ENCODE measurements at places on chromosomes 2 and 18. TPM values are rescaled to one million over a fixed set of nuclear protein-coding genes. Genes with fewer than 3 reads are reported as not detected.

- no peak overlapping the region for H3K4me3 ChIP-seq
- H3K4me1 ChIP-seq: no peaks in the 10 kb centered on the region
- no peak for DNase-seq
Measured at GRCh38 chr18:45954070-45954934, 12.8 kb downstream of the EPG5 start.

DNA sequence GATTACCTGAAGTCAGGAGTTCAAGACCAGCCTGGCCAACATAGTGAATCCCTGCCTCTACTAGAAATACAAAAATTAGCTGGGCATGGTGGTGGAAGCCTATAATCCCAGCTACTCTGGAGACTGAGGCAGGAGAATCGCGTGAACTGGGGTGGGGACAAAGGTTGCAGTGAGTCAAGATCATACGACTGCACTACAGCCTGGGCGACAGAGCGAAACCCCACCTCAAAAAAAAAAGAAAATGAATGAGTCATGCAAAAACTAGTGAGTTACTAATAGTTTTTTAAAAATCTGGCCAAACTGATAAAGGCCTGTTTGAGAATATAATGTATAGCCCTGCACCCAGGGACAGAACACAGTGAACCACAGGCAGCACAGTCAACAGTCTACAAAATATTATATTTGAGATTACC, 17.5 kb downstream of the AFG3L2 start:
- no peak for DNase-seq
- peaks cover 16% of the 10 kb centered on the region for H3K4me1 ChIP-seq
- no peak overlapping the region for H3K4me3 ChIP-seq
- no peaks in the 10 kb centered on the region for H3K27me3 ChIP-seq

DNA sequence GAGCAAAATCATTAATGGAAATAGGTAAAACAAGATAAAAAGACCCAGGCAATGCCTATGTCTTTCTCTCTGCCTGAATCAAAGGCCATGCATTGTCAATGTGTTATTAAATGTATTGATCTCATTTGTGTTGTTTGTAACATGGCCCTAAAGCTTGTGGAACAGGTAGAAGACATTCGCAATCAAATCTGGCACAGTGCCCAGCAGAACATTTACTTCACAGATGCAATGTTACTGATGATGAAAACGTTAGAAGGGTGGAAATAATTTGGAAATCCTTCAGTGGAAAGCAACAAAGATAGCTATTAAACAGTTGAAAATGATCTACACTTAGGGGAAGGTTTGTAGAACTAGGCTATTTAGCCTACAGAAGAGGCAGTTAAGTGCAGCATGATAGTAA, 368.2 kb downstream of the EPHA4 start:
- H3K4me3 ChIP-seq: no peak overlapping the region
- peaks cover 5% of the 10 kb centered on the region for H3K4me1 ChIP-seq

Gene LAPTM4A
- 141 TPM for total RNA-seq
